Stimulated activated CD8-positive, alpha-beta memory T cell treated with anti-CD3 and anti-CD28 coated beads, Interleukin-2, amount 100 ng/mL, for 48 hours (primary cell): ENCODE measurements at places on chromosomes 1 and 21.

- no peak for DNase-seq
These were observed 5.2 kb downstream of the INKA2 start for GRCh38 chr1:111733992-111734341.

- DNase-seq: no peak
These were observed 6.2 kb upstream of the FAM76A start for GRCh38 chr1:27719286-27720251.

GRCh38 chr1:6638226-6638625 lies 13.6 kb downstream of the THAP3 start:
- DNase-seq: no peak

DNA sequence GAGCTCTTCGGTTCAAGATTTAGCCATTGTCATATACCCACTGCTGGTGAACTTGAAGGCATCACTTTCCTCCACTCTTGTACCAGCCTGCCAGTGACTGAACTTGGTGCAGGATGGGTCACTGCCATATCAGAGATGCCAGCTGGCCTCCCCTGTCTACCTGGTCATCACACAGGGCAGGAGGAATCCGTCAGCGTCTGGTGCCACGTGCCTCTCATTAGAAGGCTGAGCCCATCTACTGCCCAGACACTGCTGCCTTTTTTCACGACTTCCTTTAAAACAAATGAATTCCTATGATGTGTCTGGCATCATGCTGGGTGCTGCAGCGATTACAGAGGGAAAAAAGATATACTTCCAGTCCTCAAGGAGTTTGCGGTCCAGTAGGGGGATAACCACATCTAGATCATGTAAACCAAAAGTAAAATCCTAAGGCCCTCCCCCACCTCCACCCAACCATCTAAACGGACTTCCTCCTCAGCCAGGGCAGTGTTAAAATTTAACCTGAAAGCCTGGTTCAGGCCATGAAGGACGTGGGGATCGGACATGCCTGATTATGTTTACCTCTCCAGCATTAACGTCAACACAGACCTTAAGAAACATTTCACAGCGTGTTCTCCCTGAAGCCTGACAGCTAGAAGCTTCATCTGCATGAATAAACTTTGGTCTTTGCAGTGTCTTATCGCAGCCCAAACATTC lies 29.2 kb upstream of the PDE9A start:
- no peak for DNase-seq

GRCh38 chr1:202124142-202124541 lies 1.4 kb downstream of the GPR37L1 start:
- no peak for DNase-seq

DNA sequence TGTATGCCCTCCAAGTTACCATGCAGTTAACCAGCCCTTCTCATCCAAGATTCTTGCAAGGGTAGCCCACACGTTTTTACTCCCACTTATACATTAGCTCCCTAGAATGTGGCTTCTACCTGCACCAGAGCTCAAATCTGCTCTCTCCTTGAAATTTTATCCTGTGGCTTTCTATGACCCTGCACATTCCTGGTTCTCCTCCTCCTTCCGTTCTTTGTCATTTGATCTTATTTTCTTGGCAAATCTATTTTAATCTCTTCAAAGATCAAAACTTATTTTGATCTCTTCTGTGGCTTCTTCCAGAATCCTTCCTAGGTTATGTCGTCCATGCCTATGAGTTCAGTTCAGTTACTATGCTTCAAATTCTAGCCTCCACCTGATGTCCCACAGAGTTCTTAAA lies 115.6 kb upstream of the GUCA2B start:
- no peak for DNase-seq

GRCh38 chr21:28883931-28884330 lies 108.7 kb downstream of the LTN1 start:
- DNase-seq: no peak

- no peak for DNase-seq
These were observed 62.1 kb downstream of the B3GALT5 start for GRCh38 chr21:39674801-39675200.

GRCh38 chr21:44013380-44014088 lies 1.4 kb downstream of the TRAPPC10 start:
- DNase-seq: no peak

DNA sequence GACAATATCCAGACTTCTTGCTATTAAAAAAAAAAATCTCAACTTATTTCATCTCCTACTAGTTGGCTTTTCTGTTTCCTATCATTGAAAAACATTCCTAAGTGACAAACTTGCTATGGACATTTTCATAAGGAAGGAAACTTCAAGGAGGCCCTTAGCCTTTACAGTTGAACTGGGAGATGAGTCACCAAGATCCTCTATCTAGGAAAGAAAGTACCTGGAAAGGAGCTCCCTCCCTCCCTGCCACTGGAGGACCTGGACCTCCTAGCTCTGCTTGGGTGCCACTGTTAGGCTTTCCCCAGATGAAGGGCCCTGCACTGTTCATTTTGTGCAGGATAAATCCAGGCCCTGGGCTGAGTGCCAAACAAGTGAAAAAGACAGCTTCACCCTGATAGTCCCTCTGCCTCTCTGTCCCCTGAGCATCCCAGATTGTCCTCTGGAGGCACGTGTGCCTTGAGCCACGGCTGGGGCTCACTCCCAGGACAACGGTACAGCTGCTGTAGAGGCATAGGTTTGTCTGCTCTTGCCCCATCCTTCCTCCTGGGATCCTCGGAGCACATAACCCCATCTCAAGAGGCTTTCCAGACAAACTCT lies 40.2 kb upstream of the SOX13 start:
- DNase-seq: no peak

DNA sequence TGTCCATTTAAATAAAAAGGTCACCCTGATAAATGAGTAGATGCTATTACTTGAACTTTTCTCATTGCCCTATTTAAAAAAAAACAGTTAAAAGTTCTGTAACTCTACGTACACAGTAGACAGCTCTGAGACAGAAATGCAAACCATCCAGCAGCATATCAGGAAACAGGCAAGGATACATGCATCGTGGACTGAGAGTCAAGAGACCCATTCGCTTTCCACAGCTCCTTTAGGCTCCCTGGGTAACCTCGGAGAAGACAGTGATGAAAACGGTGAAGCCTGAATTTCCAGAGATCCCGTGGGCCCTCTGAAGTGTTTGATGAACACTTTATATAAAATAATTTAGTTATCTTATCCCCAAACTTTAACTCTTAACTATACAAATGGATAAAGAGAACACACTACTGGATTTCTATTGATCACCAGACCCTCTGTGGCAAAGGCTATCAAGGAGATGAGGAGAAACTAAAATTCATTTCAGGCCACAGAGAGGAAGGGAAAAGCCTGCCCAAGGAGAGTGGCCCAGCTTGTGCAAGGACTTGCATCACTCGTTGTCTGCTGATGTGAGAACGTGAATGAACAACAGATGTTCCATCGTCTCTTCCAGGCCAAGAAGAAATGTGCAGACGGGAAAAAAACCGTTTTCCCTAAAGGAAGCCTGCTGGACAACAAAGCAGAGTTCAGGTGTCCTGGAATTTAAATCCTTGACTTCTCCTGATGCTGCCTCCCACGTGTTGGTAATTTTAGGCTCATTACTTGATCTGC lies 131.0 kb downstream of the TGFBR3 start:
- DNase-seq: no peak

DNA sequence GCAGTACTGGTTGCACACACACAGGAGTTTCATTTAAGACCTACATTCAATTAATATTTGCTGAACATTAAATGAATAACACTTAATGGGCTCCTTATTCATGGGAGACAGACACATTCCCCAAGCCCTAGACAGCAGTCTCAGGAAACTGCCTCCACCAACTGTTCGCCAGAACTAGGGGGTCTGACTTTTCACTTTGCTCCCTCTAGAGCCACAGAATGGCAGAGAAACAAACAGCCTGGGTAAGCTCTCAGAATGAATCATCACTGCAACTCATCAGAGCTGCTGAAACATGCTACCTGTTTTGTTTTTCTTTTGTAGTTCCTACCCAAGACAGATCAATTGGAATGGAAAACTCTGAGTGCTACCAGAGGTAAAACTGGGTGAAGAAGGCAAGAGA lies 31.7 kb downstream of the ELK4 start:
- no peak for DNase-seq

DNA sequence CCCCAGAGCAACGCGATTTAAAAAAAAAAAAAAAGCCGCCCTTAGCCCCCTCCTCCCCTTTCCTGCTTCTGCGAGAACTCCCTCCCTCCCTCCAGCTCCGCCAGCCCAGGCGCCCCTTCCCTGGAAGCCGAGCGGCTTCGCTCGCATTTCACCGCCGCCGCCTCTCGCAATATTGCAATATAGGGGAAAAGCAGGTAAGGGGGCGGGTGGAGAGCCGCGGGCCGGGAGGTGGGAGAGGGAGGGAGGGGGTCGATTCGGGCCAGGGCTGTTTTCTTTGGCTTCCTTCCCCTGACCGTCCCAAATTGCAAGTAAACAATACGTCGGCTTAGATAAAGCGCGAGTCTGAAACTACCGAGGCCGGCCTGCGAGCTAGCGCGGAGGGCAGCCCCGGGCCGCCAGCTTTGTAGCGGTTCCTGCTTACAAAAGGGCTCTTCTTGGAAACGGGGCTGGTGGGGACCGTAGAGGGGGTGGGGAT lies 408 bp downstream of the LMO4 start:
- DNase-seq: peak; percentile 39

DNA sequence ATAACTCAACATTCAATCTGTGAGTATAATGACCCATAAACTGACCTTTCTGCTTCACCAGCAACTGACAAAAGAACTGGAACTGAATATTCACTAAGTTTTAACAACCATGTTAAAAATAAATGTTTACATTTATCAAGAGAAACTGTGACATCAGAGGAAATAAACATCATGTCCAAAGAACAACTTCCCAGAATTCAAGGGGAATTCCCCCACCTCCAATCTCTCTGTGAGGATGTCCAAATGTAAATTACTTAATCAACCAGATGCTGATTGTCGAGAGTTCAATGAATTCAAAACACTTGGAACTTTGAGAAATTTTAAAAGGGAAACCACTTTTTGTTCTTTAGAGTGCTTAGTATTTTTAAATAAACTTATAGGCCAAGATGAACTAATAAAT lies 365.6 kb upstream of the ADGRL2 start:
- no peak for DNase-seq

- no peak for DNase-seq
These were observed 20.0 kb downstream of the PIK3CD start for GRCh38 chr1:9671377-9672140.

DNA sequence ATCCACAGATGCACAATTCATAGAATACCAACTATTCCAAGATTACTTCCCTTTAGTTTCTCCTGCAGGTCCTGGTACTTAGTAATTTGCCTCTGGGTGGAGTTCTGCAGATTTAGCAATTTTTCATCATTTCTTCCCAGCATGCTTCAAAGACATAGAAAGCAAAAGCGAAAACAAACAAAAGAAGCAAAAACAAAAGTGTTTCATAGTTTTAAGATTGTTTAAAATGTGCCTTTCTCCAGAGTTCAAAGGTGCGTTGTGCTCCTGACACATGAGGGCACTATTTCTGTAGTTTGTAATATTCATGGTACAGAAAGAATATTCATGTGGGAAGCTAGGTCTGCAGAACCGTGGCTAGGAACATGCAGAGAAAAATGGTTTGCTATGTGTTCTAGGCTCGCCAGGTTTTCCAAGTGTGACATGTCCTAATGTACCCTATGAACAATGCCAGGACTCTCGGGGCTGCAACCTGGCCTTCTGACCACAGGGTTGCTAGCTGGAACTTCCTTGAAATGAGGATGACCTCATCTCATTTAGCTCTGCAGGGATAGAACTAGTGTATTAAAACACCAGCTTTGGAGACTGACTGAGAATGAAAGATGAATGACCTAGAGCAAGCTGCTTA lies 30.0 kb upstream of the RCSD1 start:
- DNase-seq: no peak

DNA sequence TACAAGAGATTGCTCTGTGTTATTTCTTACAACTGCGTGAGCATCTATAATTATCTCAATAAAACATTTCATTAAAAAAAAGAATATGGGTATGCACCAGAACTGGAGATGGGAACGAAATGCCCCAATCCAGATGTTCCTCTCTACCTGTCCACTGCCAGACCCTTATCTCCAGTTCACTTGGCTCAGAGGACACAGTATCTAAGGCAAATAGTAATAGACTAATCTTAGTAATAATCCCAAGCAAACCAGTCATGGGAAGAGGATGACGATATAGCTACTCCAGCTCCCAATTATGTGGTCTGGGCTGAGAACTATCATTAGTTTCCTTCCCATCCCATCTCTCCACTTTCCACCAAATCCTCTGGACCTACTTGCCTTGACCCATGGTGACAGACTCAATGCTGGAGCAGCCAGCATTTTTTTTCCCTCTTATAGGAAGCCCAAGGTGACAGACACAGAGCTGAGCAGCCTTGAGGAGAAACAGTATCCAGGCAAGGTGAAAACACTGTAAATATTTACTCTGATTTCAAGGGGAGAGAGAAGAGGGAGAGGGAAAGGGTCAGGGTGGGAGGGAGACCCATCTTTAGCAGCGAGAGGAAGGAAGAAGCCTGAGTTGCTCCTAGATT lies 28.7 kb downstream of the DDX20 start:
- no peak for DNase-seq

GRCh38 chr1:184734980-184735379 lies 19.7 kb downstream of the EDEM3 start:
- no peak for DNase-seq

DNA sequence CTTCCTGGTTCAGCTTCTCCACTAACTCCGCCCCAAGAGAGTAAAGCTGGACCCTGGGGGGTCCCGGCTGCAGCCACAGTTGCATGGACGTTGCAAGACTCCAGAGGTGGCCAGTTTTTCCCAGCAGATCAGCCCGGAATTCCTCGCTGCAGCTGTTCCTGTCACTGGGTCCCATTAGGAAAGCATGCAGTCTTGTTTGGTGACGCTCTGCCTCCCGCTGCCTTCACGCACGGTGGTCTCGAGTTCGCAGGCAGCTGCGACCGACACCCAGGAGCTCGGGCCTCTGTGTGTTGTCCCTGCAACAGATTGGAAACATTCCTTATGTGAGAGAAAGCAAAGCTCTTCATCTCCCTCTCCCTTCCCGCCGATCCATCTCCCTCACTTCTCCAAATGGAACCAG lies 162.8 kb downstream of the PRDM16 start:
- no peak for DNase-seq

GRCh38 chr1:78441921-78442320 lies 48.9 kb upstream of the PTGFR start:
- DNase-seq: no peak

GRCh38 chr1:78142736-78143135 lies 97.0 kb downstream of the GIPC2 start:
- no peak for DNase-seq

- no peak for DNase-seq
These were observed 299.8 kb downstream of the MRPL39 start for GRCh38 chr21:25307489-25307888.

- no peak for DNase-seq
These were observed 41.6 kb downstream of the ARHGEF16 start for GRCh38 chr1:3495776-3496745.

DNA sequence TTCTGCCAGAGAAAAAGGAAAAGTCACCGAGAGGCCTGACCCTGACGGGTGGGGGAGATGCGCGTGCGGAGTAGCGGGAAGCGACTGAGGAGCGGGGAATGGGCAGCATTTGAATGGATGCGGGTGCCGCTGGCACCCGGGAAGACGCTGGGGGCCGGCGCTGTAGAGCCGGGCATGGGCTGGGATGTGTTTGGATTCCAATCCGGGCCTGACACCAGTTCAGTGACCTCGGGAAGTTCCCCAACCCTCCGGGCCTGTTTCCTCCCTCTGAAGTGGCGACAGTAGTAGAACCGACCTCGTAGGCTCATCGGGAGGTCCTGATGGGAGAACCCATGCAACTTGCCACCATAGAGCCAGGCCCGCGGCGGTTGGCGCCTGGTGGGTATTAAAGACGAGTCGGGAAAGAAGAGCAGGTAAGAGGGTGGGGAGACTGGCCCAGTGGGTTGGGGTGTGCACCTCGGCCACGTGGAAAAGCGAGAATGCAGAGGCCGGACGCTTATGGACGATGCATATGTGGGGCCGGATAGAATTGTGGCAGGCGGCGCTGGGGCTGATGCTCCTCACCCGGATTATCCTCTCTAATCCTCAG lies 642 bp upstream of the SLC16A1 start:
- peak; percentile 12 for DNase-seq
